ENCODE measurements at places on chromosomes 3 and 15.

GRCh38 chr3:160470181-160470580 lies 20.6 kb upstream of the TRIM59 start:
- no peak for DNase-seq

GRCh38 chr15:71526060-71526820 lies 284.1 kb upstream of the NR2E3 start:
- no peak for DNase-seq

- no peak for DNase-seq
Measured at GRCh38 chr3:169522595-169523529, 140.7 kb downstream of the MECOM start.

GRCh38 chr15:99118801-99119546 lies 14.1 kb downstream of the SYNM start:
- no peak for DNase-seq

Data from activated CD4-positive, alpha-beta T cell treated with anti-CD3 and anti-CD28 coated beads, Interleukin-2, amount 50 U/mL, for 16 hours (primary cell).